ENCODE measurements at places on chromosomes 3 and 15.

DNA sequence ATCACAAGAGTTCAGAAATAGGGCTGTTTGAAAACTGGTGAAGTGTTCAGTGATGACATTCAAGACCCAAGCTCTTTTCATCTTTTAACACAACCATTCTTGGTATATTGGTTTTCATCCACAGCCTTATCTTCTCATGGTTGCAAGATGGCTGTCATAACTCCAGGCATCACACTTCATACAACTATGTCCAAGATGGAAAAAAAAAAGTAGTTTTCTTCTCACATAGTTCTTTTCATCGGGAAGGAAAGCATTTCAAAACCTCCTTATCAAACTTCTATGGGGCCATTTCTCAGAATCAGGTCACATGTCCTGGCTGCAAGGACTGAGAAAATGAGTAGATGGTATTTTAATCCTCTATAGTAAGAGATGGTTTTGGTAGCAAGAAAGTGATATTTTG lies 21.1 kb upstream of the MFSD1 start:
- DNase-seq: no peak

DNA sequence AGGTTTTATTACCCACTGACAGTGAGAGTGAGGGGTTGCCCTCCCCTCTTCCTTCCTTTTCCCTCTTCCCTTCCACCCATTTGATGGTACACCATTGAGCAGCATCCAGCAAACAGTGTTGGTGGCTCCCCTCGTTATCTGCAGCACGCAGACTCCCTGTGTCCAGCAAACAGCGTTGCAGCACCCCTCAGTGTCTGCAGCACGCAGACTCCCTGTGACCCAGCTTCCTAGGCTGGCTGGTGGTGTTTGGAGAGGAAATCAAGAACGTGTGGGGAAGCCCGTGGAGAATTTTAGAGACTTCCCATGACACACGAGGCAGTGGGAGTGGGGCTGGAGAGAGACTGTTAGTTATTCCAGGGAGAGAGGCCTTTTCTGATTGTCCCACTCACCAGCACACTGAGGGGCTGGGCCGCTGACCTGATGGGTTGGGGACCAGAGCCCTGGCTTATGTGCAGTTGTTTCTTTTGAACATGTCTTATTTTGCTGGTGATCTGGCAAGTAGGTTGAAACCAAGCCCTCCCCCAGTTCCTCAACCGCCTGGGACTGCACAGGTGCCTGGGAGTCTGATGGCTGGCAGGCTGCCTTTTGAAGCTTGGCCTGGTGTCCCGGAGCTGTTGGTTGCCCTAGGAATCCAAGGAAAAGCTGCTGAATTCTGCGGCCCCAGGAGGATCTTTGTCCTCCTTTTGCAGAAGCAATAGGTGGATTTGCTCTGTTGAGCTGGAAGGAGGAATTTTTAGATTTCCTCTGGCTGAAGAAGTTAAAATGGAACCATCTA lies 19.0 kb downstream of the APBA2 start:
- DNase-seq: no peak

DNA sequence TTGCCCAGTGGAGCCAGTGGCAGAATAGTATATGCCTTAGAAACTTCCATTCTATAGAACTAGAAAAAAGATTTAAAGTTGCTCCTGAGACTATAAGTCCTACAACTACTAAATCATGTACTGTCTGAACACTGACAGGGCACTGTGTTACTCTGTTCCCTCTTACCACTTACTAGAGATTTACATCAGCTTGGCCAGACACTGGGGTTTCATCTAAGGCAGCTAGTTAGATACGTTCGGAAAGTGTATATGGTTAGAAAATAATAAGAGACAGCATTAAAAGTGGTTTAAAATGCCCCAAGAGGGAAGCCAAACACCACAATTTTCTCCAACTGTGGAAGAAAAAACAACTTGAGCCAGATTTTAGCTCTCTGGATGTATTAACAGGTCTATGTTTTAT lies 97.1 kb downstream of the FBN1 start:
- DNase-seq: no peak

DNA sequence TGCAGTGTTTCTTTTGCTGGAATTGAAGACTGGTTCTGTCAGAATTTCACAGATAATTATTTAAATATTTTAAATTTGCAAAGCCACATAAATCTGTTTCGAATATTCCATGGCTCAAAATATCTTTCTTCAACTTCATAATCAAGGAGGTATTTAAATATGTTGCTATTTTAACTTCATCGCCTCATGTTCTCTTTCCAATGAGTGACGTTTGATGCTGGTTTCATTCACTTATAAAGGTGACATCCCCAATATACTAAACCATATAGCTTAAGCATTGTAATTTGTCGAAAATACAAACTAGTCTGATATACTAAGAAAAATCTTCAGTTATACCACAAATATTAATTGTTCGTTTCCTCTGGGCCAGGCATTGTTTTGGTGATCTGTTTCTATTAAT lies 22.5 kb downstream of the MBNL1 start:
- no peak for DNase-seq

- no peak for DNase-seq
Observed at GRCh38 chr15:35246451-35246850, 161.4 kb upstream of the NANOGP8 start.

- DNase-seq: no peak
Observed at GRCh38 chr3:25531971-25532370, 103.9 kb downstream of the RARB start.

- DNase-seq: no peak
Observed at GRCh38 chr15:37219211-37219701, 118.9 kb upstream of the MEIS2 start.

GRCh38 chr3:22734207-22734606 lies 468.9 kb upstream of the UBE2E2 start:
- no peak for DNase-seq

GRCh38 chr3:153257673-153258351 lies 95.8 kb downstream of the RAP2B start:
- DNase-seq: no peak

GRCh38 chr3:38131621-38132369 lies 5.1 kb downstream of the ACAA1 start:
- DNase-seq: peak; percentile 83

- DNase-seq: no peak
Observed at GRCh38 chr15:74669627-74670026, 26.2 kb downstream of the EDC3 start.

DNA sequence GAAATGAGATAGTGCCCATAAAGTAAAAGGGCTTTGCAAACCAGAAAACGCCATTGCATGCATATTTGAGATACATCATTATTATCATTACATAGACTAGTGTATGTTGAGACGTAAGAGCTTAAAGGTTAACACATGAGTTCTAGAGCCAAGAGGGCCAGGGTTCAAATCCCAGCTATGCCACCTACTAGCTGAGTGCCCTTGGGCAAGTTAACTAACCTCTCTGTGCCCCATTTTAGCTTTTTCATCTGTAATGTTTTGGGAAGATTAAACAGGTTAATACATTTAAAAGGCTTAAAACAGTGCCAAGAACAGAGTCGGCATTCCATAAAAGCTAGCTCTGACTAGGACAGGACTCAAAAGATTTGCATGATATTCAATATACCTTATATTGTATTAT lies 22.8 kb downstream of the IQSEC1 start:
- no peak for DNase-seq

GRCh38 chr3:195601382-195601781 lies 17.6 kb upstream of the APOD start:
- DNase-seq: no peak

- DNase-seq: no peak
Observed at GRCh38 chr3:185423178-185423577, 60.2 kb downstream of the MAP3K13 start.

GRCh38 chr3:39766433-39766832 lies 43.0 kb upstream of the MYRIP start:
- no peak for DNase-seq

- no peak for DNase-seq
Observed at GRCh38 chr3:138781012-138781470, 53.7 kb downstream of the PIK3CB start.

DNA sequence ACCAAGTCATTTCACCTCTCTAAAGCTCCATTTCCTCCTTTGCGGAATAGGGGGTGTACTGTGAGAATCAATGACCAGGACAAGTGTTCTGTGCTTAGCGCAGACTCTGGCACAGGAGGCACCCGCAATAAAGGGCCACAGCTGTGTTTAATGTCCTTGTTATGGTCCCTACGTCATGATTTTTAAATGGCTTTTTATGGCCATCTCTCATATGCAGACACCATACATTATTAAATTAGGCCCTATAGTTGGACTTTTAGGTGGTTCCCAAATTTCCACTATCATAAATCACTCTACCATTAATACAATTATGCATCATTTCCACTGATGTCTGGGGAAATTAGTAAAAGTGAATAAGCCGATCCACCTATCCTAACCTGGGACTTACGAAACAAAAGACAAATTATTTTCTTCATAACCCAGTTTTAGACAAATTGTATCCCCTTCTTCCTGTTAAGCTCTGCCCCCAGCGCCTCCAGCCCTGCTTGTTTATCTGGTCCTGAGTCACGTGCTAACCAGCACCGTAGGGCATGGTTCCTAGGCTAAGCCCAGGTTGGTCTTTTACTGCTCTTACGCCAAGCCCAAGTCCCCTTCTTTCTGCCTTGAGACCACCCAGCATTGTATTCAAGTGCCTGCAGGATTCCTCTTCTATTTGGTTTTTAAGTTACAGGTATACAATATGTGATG lies 278.3 kb downstream of the SHQ1 start:
- no peak for DNase-seq

DNA sequence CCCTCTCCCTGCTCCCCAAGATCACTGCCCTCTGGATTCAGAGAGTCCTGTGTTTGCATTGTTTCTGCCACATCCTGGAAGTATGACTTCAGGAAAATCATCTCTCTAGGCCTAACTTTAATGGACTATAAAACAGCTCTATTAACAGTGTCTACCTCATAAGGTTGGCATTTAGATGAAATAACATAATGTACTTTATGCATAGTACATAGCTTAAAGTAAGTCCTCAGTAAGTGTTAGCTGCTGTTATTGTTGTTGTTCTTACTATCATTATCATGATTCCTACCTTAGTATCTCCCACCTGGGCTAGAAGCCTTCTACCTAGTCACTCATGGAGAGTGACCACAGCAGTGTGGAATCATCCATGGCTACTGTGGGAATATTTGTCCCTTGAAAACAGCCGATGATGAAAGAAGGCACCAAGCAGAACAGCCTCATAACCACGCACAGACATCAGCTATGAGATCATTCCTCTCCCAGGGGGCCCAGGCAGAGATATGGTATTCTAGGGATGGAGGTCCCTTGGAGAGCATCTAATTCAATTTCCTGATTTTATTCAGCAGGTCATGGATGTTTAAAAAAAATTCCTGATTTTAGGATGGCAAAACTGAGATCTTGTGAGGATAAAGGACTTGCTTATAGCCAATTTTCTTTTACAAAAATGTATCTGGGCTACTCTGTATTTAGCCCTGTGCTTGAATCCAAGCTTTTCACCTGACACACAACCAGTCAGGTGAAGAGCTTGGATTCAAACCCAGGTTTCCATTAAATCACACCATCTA lies 1.9 kb downstream of the FSD2 start:
- no peak for DNase-seq

DNA sequence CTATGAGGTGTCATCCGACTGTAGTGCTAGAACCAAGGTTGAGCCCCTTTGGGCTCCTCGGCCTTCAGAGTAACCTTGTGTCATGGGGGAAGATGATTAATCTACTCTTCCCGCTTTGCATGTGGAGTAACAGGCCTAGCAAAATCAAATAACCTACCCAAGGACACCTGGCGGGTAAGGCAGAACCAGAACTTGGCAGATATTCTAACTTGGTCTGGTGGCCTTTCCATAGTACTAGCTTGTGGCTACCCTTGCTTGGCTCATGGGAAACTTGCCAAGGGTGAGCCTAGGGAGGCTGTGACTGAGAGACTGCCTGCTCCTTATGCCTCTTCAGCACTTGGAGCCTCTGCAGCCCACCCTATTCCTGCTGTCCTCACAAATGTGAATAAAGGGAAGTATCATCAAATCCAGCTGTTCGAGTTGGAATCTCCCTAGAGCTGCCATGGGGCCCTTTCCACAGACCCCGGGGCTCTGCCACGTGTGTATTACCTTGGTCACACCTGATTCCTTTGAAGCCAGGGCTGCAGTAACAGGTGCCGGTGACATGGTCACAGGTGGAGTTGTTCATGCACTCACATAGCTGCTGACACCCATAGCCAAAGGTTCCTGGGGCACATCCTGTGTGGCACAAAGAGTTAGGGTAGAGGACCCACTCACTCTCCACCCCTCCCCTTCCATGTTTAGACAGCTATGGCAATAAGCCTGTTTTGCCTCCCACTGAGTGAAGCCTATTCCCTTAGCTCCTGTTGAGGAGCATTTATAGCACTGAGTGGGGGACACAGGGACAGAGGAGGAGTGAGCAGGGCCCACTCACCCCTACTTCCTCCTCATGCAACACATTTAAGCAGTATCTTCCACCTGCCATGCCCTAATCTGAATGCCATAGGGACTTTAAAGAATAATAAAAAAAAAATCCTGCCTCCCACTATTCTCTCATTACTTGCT lies 46.0 kb downstream of the RAB11A start:
- no peak for DNase-seq

DNA sequence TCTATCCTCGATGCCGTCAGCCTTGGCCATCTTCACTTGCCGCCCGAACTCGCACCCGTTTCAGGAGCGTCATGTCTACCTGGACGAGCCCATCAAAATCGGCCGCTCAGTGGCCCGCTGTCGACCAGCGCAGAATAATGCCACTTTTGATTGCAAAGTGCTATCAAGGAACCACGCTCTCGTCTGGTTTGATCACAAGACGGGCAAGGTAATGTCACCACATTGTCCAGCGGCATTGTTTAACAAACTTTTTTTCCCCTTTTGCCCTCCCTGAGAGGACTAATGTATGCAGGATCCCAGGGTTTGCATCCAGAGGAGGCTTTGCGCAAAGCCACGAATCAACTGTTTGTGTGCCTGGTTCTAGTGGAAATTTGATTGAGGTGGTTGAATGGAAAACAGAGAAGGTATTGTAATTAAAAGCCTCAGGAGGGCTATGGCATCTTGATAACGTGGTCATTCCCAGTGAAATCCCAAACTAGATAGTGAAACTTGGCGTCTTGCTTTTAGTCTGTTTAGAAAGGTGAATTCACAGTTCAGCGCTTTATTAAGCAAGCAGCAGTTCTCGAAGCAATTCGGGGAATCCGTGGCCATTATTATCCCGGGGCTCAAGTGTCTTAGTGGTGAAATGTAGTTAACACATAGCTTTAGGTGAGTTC lies 1.7 kb downstream of the SLMAP start:
- DNase-seq: no peak

DNA sequence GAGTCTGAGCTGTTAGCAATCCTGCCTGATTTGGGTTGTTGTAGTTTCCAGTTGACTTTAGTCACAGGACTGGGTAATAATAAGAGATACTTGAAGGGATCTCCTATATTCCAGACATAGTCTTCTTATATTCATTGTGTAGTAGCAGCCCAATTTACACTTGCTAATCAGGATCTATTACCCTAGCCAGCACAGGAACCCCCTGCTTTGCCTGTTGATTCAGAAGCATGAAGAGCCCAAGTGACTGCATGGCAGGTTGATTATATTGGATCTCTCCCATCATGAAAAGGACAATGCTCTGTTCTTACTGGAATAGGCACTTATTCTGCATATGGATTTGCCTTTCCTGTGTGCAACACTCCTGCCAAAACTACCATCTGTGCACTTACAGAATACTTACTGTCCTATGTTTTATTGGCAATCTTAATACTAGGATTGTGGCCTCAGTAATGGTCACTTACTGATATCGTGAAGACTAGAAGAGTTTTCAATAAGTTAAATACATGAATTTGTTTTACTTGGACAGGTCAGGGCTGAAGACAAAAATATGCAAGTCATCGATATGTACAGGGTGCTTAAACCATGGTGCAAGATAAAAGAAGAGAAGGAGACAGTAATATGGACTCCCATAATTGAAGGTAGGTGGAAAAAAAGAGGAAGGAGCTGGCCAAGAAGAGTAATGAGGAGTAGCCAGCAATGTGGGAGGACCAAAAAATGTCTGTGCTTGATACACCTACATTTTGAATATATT lies 304.1 kb downstream of the MCTP2 start:
- DNase-seq: no peak
